Femur (tissue), 1 donor: ENCODE measurements at places on chromosomes 16 and 17.
A peak's percentile ranks its signal among the peaks of the same experiment; 100 is the strongest.

DNA sequence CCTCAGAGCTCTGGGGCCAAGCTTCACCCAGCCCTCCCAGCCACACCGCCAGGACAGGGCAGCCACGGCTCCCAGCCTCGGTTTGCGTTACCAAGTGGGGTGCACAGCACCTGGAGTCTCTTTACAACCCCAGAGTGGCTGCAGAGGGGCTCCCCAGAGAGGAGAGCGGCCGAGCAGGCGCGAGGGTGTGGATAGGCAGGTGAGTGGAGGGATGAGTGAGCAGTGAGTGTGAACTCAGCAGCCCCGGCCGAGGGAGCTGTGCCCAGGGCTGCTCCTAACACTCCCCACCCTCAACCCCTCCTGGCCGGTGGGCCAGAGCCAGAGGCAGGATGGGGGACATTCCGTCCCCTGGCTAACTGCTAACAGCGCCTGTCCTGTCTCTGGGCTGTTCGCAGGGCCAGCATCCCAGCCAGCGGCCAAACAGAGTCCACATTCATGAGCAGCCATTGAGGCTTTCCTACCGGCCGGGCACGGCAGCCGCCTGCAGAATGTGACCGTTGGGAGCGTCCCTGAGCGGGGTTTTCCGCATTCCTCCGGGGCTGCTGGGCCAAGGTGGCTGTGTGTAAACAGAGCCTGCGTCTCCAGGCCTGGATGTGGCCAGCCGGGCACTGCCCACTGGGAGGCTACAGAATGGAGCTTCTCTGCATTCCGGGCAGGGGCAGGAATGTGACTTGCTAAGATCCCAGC is 5.3 kb downstream of the ZNF469 start:
- peak; percentile 83 for DNase-seq

DNA sequence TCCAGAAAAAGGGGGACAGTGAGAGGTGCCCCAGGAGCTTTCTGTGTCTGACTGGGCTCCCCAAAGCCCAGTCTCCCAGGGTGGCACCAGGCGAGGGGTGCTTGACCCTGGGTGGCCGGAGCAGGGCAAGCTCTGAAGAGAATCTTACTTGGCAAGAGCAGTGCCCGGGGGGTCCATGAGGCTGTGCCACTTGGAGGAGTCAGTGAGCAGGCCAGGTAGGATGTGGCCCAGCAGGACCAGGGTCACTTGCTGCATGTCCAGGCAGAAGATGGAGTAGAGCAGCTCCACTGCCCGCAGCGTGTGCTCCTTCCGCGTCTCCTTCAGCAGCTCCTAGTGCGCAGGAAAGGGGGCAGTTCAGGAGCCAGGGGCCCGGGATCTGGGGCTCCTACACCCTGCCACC is 7.3 kb downstream of the CSF3 start:
- DNase-seq = no peak

DNA sequence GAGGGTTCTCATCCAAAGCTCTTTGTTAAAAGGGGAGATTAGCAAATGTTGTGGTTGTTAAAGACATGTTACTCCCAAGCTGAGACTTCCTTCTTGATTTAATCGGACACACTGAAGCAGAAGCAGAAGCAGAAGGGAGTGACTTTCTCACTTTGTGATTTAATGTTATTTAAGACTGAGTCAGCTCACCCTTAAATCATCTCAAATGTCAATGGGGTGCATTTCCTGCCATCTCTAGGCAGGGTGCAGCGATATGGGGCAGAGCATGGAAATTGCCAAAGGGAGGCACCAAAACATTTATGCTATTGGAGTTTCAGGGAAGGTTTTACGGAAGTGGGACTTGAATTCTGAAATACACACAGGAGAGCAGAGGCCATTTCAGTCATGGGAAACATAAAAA is 283.6 kb downstream of the ABCC12 start:
- no peak for DNase-seq

DNA sequence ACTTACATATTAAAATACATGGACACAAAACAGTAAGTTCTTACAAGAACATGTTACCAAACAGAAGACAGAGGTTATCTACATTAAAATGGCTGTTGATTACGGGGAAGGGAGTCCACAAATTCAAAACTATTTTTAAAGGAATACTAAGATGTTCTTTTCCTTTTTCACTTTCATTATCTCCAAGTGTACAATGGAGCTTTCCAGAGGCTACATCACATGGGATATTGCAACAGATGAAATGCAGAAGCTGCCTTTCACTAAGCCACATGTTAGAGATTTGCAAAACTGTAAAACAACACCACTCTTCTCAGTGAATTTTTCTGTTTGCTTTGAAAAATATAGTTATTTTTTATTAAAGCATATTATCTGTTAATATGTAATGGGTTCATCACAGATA is 53.6 kb downstream of the XPO6 start:
- no peak for DNase-seq

GRCh38 chr17:76296186-76296585 is 11.9 kb downstream of the QRICH2 start:
- no peak for DNase-seq

GRCh38 chr16:52773026-52773425 is 226.1 kb upstream of the TOX3 start:
- DNase-seq = no peak

DNA sequence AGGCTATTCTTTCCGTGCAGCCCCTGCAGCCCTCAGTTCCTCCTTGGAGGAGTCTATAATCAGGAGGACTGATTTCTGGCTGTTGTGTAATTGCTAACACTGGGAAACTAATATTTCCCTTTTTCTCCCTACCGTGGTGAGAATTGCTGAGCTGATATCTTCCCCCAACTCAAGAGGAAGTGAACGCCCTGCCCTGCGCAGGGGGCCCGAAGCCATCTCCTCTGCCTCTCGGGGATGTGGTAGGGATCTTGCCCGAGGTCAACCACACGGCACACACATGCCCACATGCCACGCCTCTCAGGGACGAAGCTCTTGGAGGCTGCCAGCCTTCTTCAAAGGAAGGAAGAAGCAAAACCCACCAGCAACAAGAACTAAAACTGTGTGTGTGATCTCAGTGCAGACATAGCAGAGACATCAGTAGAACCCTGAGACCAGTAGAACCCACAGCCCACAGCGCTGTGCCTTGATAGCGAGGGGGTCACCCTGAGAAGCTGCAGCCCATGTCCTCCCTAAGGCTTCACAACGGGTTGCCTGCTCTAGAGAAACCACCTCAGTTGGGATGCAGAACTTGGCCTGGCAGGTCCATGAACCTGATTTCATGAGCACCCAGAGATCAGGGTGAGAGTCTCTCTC is 8.9 kb upstream of the ULK2 start:
- DNase-seq = peak; percentile 52

- no peak for DNase-seq
Observed at GRCh38 chr16:24088767-24089166, 167.4 kb upstream of the CACNG3 start.

DNA sequence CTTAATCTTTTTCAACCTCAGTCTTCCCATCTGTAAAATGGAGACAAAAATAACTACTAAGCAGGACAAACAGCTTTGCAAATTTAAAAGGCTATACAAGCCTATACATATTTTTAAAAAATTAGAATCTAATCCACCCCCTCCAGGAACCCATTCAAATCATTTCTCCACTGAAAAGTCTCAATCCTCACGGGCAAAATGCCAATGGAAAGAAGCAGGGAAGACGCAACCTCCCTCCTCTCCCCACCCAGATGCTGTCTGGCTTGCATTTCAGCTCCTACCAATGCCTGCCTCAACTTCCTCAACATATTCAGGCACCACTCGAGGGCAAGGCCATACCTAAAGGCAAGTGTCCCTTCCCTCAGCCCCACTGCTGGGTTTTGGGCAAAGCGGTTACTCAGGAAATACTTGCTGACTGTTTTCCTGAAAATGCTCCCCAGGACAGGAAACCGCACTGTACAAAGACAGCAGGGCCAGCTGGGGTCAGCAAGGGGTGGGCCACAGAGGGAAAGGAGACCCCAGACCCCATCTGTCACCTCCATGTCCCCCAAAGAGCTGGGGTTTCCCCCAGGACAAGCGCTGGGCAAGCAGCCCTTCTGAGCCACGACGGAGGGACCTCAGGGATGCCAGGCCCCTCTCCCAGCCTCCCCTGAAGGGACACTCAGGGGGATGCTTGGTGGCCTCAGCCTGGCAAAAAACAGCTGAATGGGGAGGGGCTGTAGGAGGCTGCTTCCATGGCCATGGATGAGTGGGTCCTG is 47.7 kb upstream of the DOC2B start:
- DNase-seq = no peak

GRCh38 chr17:50015146-50015545 is 20.1 kb upstream of the DLX3 start:
- DNase-seq = no peak

DNA sequence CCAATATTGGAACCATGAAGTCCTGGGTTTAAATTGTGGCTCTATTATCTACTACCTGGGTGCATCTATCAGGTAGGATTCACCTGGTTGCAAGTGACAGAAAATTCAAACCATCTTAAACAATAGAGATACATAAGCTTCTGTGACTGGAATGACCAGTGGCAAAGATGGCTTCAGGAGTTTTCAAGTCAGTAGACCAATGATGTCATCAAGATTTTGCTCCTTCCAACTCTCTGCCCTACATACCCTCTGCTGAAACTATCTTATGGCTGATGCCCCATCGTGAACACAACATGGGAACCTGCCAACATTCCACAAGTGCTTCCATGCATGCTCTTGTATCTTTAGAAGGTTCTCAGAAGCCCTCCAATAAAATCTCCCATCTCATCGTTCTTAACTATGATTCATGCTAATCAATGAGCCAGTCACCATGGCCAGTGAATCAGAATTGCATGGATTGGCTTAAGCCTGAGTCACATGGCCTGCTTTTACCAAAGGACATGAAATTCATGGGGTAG is 180.9 kb downstream of the GRIN2A start:
- DNase-seq = no peak

GRCh38 chr17:30824356-30825145 is at the start of gene CRLF3:
CRLF3 (minus strand) TSS chr17:30824692; CDS start chr17:30824651, 41 bp downstream.
- peak; percentile 95 for DNase-seq

DNA sequence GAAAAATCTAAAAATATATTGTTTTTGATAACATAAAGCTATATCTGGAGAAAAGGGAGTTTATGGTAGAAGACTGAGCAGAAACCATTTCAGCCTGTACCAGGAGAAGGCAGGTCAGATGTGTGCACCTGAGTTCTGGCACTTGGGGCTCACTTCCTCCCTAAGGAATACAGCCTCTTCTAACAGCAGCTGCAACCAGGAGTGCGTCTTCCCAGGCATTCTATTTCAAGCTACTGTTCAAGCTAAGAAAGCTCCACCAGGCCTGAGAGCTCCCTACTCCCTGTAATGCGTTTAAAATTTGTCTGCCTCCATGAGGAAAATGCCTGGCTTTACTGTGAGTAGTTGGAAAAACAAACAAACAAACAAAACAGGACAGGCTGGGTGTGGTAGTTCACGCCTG is 96.1 kb downstream of the ZNF778 start:
- DNase-seq = no peak

DNA sequence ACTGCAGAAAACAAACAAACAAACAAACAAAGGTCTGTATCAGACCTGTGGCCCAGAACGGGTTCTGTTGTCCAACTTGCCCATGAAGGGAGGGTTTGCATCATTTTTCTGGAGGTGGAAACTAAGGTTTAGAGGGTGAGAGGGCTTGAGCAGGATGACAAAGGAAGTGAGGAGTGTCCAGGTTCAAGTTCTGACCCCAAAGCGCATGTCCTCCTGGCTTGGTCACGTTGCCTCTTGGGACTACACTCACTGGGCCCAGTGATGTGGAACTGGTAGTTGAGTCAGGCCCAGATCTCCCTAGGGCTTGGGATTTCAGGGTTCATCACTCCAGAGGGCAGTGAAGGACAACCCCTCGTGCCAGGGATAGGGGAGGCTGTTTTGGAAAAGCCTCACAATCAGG is 1.8 kb downstream of the SREBF1 start:
- DNase-seq = no peak

DNA sequence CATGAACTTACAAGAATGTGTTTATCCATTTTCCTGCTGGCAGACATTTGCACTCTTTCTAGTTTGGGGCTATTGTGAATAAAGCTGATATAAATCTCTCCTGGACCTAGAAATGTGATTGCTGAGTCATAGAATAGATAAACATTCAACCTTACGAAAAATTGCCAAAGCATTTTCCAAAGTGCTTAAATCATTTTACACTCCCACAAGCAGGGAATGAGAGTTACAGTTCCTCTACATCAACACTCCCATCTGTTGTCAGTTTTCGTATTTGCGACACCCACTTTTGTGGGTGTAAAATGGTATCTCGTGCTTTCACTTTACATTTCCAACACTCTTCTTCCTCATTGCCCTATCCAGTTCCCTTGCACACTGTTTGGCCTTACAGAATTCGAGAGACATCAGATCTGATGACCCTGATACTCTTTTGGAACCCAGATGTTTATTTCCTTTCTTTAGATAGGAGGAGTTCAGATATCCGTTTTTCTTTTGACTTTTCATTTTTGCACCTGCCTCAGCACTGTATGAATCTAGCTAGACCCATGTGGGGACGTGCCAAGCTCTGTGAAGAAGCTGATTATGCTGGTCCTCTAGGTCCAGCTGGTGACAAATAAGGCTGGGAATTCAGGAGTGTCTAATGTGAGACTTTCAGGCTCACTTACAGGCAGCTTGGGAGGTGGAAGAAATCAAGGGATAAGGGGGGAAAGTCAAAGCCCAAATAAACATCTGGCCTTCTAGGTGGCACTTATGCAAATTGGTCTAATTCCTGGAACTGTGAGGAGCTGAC is 14.0 kb downstream of the SOX9 start:
- no peak for DNase-seq

GRCh38 chr17:42188749-42189650 is 3.7 kb upstream of the HCRT start:
- DNase-seq = peak; percentile 50

DNA sequence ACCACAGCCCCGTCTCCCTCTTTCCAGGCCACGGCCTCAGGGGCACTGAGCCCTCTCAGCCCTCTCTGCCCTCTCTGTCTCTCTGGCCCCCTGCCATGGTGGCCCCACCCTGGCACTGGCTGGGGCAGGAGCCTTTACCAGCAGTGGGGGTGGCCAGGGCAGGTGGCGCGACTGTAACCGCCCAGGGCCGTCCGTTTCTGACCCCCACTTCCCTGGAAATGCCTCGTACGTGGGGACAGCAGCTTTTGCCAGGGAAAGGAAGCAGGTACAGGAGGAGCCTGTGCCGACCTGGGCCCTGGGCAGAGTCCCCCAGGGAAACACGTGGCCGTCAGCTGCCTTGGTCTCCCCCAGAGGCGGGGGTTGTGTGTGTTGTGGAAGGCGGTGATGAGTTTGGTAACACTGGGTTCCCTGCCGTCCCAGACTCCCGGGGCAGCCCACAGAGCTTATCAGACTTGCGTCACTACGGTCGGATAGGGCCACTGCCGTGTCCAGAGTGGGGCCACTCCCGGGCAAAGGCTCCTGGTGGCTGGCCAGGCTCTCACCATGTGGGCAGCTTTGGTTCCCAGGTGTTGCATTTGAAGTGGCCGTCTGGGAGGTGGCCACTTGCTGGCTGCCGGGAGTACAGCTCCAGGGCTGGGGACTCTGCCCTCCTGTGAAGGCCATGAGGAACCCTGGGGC is 249.3 kb upstream of the CIBAR2 start:
- no peak for DNase-seq

DNA sequence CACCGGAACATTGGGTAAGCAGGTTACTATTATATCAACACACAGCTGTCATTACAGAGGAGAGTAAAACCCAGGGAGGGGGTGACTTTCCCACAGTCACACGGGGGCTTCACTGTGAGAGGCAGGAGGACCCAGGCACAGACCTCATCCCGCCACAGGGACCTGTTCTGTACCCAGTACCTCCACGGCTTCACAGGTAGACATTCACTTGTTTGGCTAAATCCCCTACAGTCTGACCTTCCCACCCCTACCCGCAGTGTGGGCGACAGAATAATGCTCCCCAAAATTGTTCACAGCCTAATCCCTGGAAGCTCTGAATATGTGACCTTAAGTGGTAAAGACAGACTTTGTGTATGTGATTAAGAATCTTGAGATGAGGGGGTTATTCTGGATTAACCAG is 16.5 kb downstream of the LITAF start:
- DNase-seq = no peak
